CD4-positive, alpha-beta T cell treated with Interferon gamma for 1 hour (primary cell): ENCODE measurements at places on chromosomes 13 and 19.
A peak's percentile ranks its signal among the peaks of the same experiment; 100 is the strongest.

- DNase-seq, result no peak
Measured at GRCh38 chr19:12095111-12095790, 30.7 kb downstream of the ZNF844 start.

DNA sequence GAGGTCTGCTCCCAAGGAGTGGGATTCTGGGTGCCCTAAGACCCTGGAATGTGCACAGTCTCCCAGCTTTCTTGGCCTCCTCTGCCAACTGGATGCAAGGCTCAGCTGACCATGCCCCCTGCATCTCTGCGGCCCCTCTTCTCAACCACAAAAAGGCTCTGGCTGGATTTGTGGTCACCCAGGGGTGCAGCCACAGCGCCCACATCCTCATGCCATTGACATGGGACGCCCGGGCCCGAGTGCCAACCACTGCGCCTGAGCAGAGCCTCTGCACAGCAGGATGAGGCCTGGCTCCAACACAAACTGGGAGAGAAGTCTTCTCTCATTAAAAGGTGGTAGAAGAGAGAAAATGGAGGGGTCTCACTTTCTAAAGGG lies 103.5 kb downstream of the FOXO1 start:
- DNase-seq, result peak; percentile 13

GRCh38 chr13:114065141-114065925 lies 67.1 kb downstream of the RASA3 start:
- DNase-seq, result peak; percentile 80

DNA sequence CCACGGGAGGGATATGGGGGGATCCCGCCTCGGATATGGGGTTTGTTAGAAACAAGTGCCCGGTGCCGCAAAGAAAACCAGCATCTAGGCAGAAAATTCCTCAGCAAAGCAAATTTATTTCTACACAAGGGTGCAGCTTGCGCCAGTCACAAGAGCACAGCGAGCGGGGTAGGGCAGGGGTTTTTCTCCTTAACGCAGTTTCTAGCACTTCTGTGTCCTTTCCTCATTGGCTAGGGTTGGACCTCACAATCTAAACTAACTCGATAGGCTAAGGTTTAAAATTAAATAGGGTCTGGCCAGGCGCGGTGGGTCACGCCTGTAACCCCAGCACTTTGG lies 595 bp downstream of the ZNF440 start:
- no peak for DNase-seq

- DNase-seq, result no peak
Measured at GRCh38 chr19:39557811-39558623, 18.1 kb upstream of the EID2 start.

- DNase-seq, result no peak
Measured at GRCh38 chr13:66021846-66022245, 1208.3 kb downstream of the PCDH9 start.

DNA sequence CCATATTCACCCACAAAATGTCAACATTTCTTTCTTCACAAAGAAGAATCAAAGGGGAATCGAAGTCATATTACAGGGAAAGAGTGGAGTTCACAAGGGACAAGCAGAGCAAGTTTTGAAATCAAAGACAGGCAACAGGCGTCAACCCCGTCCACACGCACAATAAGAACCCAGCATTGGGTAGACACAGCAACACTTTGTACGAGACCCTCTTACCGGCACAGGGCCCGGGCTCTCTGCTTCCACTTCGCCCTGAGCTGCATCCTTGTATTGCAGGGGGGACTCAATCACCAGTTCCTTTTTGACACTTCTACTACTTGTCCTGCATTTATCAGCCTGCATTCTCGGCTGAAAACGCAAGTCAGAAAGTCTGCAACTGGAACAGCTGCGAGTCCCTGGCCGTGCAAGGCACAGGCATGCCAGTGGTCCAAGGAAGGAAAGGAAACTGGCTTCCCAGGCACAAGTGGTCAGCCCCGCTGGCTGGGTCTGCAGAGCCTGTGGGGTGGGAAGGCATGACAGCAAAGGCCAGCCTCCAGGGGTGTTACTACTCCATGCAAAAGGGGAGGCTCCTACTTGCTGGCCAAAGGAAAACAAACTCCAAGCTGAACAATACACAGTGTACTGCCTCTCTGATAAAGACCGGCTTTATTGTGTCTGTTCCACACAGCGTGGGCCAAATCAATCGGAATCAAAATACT lies at the start of gene DOCK9:
TSS of gene DOCK9 (minus strand) at position 497 of the 698 bp plus-strand sequence. CDS start at position 342, 155 bp downstream.
- no peak for DNase-seq

GRCh38 chr19:50331221-50331993 lies 2.2 kb upstream of the KCNC3 start:
- no peak for DNase-seq

DNA sequence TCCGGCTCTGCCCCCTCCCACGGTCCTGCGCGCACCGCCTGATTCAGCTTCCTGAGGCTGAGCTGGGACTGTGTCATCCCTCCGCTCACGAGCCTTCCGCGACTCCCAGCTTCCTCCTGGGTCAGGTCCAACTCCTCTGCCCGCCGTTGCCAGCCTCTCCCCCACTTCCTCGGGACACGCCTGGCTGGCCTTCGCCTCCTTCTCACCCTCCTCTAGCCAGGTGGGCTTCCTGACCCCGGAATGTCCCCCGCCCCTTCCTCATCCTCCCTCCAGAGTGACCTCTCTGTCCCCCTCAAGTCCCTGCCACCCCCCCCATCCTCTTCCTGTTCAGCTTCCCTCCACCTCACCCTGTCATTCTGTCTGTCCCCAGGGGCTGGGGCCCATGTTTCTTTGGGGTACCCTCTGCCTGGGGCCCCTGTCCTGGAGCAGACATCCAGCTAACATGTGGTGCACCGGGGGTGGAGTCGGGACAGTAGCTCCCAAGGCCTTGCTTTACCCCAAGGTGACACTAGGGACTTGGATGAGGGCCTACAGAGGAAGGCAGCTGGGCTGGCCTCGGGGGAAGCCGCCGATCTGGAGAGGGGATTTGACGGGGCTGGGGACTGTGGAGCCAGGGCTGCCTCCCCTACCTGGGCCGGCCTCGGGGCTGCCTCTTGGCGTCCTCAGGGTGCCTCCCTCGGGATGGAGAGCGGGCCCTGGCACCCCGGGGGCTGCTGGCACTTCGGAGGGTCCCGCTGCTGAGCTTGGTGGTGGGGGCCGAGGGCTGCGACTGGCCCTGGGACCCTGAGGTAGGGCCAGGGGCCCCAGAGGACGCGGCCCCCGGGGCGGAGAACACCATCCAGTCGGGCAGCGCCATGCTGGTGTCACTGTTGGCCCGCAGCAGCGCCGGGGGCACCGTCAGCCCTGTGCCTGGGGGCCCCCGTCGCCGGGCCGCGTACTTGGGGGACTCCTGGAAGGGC lies 16.5 kb downstream of the SHANK1 start:
- DNase-seq, result no peak

- DNase-seq, result peak; percentile 74
Measured at GRCh38 chr19:13588957-13589833, 82.9 kb upstream of the CACNA1A start.

GRCh38 chr13:74466864-74467263 lies 332.7 kb upstream of the KLF12 start:
- DNase-seq, result no peak

DNA sequence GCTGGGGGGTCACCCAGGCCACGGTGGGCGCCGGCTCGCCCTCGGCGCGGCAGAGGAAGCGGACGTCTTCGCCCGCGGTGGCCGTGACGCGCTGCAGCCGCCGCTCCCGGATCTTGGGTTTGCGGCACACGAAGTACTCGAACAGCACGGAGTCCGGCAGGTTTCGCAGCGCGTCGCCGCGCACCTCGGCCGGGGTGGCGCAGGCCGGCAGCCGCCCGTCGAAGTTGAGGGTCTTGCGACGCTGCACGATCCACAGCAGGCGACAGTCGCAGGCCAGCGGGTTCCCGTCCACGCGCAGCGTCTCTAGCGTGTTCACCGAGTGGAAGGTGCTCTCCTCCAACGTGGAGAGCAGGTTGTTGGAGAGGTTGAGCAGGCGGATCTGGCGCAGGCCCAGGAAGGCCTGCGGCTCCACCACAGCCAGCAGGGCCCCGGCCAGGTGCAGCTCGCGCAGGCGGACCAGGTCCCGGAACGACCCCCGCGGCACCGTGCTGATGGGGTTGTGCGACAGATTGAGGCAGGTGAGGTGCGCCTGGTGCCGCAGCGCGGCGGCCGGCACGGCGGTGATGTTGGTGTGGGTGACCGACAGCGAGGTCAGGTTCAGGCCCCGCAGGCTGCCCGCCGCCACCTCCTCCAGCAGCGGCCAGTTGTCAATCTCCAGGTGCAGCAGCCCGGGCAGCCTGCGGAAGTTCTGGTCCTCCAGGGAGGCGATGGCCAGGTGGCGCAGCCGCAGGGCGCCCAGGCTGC lies 8.6 kb upstream of the PEAK3 start:
- DNase-seq, result no peak

DNA sequence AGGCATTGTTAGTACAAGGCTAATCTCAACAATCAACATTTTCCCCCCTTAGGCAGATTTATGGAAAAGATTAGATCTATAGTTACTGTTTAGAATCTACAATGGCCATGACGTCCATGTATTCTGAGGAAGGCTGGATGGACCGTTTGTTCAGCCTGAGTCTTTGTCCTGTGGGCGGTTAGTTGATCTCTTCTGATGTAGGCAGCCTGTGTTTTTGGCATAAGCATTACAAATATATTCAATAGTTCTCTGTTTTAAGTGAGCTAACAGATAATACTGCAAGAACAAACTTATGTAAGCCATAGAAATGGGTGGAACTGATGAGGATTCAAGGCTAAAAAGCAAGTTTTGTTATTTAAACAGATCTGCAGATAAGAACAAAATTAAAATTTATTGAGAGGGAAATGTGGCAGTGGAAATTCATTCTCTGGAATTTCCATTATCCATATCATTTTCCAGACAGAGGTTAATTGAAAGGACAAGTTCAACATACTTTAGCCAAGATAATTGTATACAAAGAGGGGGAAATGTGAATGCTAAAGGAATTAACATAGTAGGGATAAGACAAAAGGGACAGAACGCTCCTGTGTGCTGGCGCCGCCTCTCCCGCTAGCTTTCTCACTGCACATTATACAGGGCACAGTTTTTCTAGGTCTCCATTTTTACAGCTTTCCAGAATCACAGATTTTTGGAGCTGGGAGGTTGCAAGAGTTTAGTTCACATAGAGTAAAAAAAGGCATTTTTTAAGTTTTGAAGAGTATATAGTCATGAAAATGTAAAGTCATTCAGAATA lies 48.6 kb downstream of the FAM124A start:
- no peak for DNase-seq

DNA sequence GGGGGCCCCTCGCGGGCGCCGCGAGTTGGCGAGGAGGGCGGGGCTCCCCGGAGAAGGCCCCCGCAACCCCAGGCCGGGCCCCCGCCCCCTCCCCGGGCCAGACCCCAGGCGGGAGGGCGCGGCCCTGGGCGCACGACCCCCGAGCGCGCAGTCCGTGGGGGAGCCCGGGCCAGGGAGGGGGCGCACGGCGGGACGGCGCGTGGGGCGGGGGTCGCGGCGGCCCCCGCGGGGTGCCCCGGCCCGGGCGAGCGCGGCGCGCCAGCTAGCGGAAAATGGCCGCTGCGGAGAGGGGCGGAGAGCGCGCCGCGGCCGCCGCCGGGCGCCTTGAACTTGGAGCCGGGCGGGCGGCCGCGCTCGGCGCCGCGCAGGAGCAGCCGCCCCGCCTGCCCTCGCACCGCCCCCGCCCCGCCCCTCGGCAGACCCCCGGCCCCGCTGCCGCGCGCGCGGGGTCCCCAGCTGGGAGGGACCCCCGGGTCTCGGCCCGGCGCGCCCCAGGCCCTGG lies 6.4 kb upstream of the NFIC start:
- no peak for DNase-seq

GRCh38 chr19:1168572-1169410 lies 5.3 kb downstream of the SBNO2 start:
- no peak for DNase-seq

DNA sequence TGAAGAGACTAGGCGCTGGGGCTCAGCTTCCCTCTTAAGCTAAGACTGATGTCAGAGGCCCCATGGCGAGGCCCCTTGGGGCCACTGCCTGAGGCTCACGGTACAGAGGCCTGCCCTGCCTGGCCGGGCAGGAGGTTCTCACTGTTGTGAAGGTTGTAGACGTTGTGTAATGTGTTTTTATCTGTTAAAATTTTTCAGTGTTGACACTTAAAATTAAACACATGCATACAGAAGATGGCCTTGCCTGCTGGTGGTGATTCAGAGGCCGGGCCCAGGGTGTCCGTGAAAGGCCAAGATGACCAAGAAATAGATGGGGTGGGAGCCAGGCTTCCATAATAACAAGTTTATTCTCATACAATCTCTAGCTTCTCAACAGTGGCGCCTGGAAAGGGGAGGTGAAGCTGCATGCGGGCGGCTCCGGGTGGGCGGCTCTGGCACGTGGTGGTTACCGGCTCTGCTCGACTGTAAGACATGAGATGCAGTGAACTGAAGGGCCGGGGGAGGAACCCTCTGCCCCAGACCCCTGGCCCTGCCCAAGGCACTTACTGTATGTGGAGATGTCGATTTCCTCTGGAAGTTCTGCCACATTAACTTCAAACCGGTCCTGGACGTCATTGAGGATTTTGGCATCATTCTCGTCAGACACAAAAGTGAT lies 10.5 kb downstream of the DDX39A start:
- DNase-seq, result peak; percentile 59

DNA sequence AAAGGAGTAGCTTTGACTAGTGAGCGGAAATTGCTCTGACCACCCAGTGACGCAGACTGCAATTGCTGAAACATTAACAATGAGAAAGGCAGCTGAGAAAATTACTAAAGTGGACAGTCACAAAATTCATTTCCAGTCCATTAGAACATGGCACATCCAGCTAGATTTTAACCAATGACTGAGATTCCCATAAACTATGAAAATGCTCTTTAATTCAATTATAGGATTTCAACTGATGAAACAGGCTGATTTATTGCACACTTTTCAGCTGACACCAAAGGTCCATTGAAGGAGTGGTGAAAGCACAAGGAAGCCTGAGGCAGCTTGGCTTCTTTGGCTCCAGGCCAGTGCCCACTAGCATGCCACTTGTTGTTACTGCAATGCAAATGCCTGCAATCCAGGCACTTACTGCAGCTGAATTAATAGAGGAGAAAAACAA lies 933.4 kb downstream of the SLITRK6 start:
- DNase-seq, result no peak

- DNase-seq, result no peak
Measured at GRCh38 chr13:48600374-48601364, 53.1 kb upstream of the CYSLTR2 start.

- peak; percentile 64 for DNase-seq
Measured at GRCh38 chr19:44988896-44989556, 12.2 kb upstream of the RELB start.

GRCh38 chr13:97392020-97392419 lies 41.9 kb upstream of the RAP2A start:
- no peak for DNase-seq

DNA sequence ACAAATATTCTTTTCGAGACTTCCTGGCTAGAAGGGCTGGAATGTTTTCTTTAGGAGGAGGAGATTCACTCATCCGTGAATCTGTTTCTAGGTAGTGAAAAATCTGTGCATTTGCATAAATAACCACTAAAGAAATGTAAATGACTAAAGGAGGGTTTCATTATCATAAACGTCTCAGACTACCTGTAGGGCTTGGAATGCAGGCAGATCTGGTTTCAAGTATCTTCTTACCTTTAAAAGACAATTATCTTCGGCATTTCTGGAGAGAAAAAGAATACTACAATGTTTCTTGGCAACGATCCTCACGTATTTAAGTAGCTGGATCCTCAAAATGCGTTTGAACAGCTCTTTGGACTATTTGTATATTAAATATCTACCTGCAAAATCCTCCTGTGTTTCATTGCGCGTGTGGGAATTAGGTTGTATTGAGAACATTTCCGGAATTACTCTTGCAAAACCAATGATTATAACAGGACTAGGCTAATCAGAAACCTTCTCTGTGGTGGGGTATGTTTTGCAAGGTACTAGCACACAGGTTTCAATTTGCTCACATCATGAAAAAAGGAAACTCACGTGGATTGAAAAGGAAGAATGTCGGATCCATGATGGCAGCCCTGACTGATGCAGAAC lies 291.1 kb upstream of the ARGLU1 start:
- DNase-seq, result no peak
